Left kidney (tissue), 8 donors: ENCODE measurements at places on chromosomes 5 and 9.

DNA sequence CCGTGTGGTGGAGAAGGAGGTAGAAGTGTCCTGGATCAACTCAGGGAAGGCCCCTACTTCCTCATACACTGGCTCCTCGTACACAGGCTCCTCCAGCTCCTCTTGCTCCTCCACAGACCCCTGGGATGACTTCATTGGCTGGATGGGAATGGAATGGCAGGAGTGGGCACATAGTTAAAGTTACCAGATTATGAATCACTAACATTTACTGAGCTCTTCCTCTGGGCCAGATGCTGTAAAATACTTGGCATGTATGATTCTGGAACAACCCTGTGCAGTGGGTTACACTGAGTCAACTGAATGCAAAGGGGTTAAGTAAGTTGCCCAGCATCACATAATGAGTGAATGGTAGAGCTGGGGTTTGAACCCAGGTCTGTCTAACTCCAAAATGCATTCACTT, 3.1 kb upstream of the FCHSD1 start:
- no peak for DNase-seq

DNA sequence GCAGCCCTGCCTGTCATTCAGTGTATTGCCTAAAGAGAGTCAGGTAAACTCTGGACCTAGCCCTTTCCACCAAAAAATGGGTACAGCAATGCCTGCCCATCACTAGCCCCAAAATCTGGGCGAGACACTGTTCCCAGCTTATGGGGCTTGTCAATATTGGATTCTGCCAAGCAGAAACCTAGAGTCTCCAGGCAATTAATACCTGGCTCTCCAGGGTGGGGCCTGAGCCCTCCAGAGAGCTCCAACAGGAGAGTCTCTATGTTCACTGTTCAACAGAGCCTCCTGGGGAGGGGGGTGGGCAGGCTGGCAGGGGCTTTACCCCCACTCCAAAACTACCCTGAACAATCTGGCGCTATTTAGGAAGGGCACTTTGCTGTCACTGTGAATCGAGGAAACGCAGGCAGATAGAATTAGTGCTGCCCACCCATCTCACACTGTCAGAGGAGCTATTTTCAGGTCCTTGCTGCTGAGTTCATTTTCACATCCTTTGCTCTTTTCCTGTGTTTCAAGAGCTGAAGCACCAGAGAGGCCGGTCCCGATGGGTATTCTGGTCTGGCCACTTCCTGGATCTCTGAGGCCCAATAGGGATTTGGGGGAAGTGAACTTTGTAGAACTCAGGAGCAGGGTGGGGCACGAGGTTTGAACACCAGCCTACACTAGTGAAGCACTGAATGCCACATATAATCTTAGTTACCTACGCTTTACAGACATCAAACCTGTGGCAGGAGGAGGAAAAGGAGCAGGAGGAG, 121.8 kb downstream of the C5orf15 start:
- no peak for DNase-seq

DNA sequence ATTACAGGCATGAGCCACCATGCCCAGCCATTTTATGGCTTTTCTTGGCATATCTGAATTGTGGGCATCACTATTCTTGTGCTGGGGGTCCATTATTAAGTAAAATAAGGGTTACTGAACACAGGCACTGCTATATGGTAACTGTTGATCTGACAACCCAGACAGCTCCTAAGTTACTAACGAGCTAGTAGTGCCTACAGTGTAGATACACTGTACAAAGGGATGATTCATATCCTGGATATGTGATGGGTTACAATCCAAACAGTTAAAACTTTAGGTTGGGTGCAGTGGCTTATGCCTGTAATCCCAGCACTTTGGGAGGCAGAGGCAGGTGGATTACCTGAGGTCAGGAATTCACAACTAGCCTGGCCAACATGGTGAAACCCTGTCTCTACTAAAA, 4.3 kb downstream of the CD14 start:
- DNase-seq: no peak

DNA sequence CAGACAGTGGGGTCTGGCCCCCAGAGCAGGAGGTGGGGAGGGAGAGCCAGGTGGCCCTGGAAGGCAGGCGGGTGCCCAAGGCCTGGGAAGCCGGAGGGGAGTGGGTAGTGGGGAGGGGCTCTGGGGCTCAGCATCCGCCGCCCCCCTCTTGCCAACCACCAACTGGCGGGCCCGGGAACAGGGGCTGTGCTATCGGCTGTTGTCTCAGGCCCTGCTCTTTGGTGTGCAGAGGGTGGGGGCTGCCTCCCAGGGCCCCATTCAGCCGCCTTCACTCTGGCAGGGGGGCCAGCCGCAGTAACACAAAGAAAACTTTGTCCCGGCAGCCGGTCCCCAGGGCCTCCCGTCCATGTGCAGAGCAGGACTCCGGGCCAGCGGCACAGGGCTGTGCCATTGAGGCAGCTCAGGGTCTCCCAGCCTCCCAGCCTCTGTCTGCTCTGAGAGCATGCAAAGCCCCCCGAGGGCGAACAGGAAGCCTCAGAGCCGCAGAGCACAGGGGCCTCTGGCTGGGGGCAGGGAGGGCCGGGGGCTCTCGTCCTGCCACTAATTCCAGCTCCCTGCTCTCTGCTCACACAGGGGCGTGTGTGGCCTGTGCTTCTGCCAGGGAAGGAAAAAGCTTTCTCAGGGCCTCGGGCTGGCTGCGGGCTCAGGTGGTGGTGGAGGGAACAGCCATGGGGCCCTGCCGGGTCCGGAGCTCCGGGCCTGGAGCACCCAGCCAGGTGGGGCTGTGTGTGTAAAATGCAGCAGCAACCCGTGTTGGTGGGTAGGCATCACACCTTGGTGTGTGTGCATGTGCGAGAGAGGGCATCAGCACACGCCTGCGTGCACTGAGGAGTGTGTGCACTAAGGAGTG, 54.2 kb upstream of the NOTCH1 start:
- DNase-seq: no peak

DNA sequence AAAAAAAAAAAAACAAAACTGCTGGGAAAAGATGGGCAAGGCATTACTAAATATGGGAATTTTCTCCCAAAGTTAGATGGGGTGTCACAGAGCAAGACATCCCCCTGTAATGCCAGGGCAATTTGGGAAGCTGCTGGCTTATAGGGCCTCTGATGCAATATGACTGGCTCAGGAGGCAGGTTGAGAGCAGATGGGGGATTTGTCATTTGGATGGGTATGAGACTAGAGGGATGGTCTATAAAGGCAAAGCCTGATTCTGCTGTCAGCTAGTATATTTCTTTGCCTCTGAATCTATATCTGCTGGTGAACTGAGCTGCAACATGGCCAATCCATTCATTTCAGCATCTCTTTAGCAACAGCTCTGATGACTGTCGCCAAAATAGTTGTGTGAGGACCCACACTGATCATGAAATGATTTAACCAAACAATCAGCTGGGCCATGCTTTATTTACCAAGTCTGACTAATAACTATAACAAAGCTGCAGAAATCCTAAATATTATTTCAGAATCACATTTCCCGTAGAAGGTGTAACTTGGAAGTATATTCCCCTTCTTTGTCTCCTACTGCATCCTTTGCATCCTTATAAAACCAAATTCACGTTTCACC, 455.1 kb upstream of the ZNF608 start:
- no peak for DNase-seq
